ENCODE measurements at places on chromosomes 7 and 10. TPM values are rescaled to one million over a fixed set of nuclear protein-coding genes. Genes with fewer than 3 reads are reported as not detected.
A peak's percentile ranks its signal among the peaks of the same experiment; 100 is the strongest.

- H3K36me3 ChIP-seq, result no peaks in the 10 kb centered on the region
- no peak for DNase-seq
- no peak overlapping the region for H3K4me3 ChIP-seq
- H3K27ac ChIP-seq, result no peak overlapping the region
- no peaks in the 10 kb centered on the region for H3K27me3 ChIP-seq
Measured at GRCh38 chr7:143181349-143181748, 1.9 kb upstream of the TAS2R39 start.

DNA sequence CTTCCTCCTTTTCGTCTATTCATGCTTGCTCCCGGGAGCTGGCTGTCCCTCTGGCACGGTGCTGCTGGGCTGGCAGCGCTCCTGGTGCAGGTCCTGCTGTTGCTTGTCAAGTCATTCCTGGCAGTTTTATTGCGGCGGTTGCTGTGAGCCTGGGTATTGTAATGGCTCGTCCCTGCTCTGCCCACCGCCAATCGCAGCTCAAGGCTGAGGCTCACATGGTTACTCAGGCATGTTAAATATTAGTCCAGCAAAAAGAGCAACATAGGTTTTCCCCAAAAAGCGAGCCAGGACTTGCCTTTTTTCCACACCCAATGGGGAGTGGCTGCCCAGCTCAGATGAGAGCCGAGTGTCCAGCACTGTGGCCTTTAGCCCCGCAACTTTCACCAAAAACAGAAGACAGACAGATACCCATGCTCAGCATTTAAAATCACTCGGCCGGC is 492.9 kb upstream of the FOXK1 start:
- H3K36me3 ChIP-seq, result no peaks in the 10 kb centered on the region
- H3K27me3 ChIP-seq, result no peaks in the 10 kb centered on the region
- no peak overlapping the region for H3K4me3 ChIP-seq

DNA sequence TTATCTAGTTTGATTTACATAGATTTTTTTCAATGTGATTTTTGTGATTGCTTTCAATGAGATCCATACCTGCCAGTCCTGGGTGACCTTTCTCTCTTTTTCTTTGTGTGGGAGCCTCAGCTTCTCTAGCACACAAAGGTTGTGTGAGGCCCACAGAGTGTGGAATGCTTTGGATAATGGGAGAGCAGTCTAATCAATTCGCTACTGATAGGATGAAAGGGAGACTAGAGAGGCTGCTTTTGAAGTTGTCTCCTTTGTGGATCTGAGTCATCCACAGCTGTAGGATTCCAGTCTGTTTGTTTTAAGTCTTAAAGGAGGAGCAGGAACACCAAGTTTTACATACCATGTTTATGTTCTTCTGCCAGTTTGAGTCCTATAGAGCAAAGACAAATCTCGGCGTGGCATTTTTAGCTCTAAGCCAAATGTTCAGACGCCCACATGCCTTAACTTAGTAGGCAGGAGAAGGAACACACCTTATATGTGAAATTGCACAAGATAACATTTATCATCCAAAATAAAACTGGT is 330.0 kb downstream of the ARL4A start:
- DNase-seq, result no peak
- no peaks in the 10 kb centered on the region for H3K4me1 ChIP-seq
- H3K4me3 ChIP-seq, result no peak overlapping the region
- peaks cover 4% of the 10 kb centered on the region for H3K27me3 ChIP-seq
- no peaks in the 10 kb centered on the region for H3K36me3 ChIP-seq
- H3K27ac ChIP-seq, result no peak overlapping the region

DNA sequence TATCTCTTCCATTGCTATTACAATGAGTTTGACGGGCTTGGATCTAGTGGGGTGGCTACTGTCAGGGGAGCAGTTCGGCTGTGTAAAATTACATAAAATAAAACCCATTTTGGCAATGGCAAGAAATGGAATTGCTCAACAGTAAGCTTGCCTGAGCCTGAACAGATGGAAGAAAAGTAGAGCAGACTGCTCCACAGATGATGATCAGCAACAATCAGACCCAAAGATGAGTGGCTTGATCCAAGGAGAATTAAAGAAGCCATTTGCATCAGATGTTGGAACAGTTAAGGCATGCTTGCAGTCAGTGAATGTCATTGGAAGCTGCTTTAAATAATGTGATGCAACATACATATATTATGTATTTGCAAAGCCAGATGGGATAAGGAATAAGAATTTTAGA is 256.6 kb upstream of the SMIM30 start:
- no peak overlapping the region for H3K4me3 ChIP-seq
- H3K36me3 ChIP-seq, result no peaks in the 10 kb centered on the region
- H3K27ac ChIP-seq, result no peak overlapping the region
- H3K27me3 ChIP-seq, result no peaks in the 10 kb centered on the region
- DNase-seq, result no peak

DNA sequence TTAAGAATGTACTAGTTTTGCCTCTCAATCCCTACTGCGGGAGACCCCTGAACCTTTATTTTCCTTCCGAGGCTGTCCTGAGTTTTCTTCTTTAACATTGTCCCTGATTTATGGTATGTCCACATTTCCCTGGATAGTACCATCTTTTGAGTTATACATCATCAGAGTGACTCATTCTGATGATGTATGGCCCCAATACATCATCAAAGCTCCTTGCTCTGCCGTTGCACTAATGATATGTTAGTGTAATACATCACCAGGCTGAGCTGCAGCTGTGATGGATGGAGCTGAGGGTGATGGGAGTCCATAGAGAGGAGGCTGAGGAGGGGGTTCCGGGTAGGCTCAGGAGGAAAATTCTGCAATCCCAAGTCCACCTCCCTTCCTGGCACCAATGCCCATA is 986.5 kb downstream of the KCNMA1 start:
- no peak overlapping the region for H3K27ac ChIP-seq
- no peaks in the 10 kb centered on the region for H3K36me3 ChIP-seq
- no peak for DNase-seq
- no peak overlapping the region for H3K4me3 ChIP-seq
- no peaks in the 10 kb centered on the region for H3K4me1 ChIP-seq

DNA sequence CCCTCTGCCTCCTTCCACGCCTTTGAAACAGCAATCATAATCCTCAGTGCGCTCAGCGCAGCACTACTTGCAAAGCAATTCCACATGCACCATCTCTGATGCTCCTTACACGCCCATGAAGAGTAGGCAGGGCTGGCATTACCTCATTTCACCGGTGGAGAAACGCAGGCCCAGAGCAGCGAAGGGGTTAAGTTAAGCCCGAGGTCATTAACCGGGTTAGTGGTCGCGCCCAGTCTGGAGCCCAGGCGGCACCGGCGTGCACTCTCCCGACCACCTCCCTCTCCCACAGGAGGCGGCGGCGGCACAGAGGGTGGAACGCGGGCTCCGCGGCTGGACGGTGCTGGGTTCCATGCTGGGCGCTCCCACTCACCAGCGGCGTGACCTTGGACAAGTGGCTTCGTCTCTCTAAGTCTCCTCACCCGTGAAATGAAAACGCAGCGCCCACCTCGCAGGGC is 515 bp downstream of the FASTK start:
- peaks cover 12% of the 10 kb centered on the region for H3K36me3 ChIP-seq
- H3K27ac ChIP-seq, result peak overlapping the region; percentile 95
- peak; percentile 77 for DNase-seq
- peaks cover 25% of the 10 kb centered on the region for H3K4me1 ChIP-seq

GRCh38 chr7:82167558-82168314 is 275.8 kb downstream of the CACNA2D1 start:
- H3K4me1 ChIP-seq, result peaks cover 5% of the 10 kb centered on the region
- H3K36me3 ChIP-seq, result peaks cover 7% of the 10 kb centered on the region
- no peak for DNase-seq
- no peak overlapping the region for H3K27ac ChIP-seq
- no peak overlapping the region for H3K4me3 ChIP-seq
- no peaks in the 10 kb centered on the region for H3K27me3 ChIP-seq

- no peaks in the 10 kb centered on the region for H3K36me3 ChIP-seq
- no peak for DNase-seq
- peaks cover 33% of the 10 kb centered on the region for H3K4me1 ChIP-seq
Measured at GRCh38 chr10:48445932-48446331, 139.5 kb downstream of the MAPK8 start.

DNA sequence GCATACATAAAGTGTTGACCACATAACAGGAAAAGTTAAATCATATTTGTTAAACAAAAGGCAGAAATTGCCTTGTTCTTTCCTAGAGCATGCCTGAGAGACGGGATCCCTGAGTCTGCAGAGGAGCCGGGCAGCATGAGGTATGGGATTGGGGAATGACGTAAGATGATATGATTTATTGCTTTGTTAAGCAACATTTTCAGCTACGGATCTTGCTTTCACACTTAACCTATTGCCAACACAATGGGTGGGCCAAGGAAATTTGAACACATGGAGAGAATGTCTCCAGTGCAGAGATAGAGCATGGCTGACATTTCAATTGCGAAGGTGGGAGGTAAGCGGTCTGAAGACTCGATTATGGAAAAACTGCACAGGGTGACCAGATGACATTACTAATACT is 76.7 kb downstream of the EMX2 start:
- no peak overlapping the region for H3K27ac ChIP-seq
- DNase-seq, result no peak
- H3K36me3 ChIP-seq, result no peaks in the 10 kb centered on the region
- no peaks in the 10 kb centered on the region for H3K4me1 ChIP-seq

- no peak overlapping the region for H3K27ac ChIP-seq
- DNase-seq, result peak; percentile 26
Measured at GRCh38 chr10:11153766-11154165, 136.1 kb downstream of the CELF2 start.

THNSL1 gene
- polyA plus RNA-seq, result 1.9 TPM

GRCh38 chr10:116870949-116871348 is 21.6 kb downstream of the ENO4 start:
- no peaks in the 10 kb centered on the region for H3K4me1 ChIP-seq
- no peak overlapping the region for H3K4me3 ChIP-seq
- no peak for DNase-seq
- H3K27me3 ChIP-seq, result no peaks in the 10 kb centered on the region

GRCh38 chr10:68235581-68235980 is 3.7 kb upstream of the ATOH7 start:
- H3K27me3 ChIP-seq, result no peaks in the 10 kb centered on the region
- H3K36me3 ChIP-seq, result no peaks in the 10 kb centered on the region
- peak; percentile 32 for DNase-seq
- H3K4me3 ChIP-seq, result no peak overlapping the region

UCMA gene
- not detected for polyA plus RNA-seq

DNA sequence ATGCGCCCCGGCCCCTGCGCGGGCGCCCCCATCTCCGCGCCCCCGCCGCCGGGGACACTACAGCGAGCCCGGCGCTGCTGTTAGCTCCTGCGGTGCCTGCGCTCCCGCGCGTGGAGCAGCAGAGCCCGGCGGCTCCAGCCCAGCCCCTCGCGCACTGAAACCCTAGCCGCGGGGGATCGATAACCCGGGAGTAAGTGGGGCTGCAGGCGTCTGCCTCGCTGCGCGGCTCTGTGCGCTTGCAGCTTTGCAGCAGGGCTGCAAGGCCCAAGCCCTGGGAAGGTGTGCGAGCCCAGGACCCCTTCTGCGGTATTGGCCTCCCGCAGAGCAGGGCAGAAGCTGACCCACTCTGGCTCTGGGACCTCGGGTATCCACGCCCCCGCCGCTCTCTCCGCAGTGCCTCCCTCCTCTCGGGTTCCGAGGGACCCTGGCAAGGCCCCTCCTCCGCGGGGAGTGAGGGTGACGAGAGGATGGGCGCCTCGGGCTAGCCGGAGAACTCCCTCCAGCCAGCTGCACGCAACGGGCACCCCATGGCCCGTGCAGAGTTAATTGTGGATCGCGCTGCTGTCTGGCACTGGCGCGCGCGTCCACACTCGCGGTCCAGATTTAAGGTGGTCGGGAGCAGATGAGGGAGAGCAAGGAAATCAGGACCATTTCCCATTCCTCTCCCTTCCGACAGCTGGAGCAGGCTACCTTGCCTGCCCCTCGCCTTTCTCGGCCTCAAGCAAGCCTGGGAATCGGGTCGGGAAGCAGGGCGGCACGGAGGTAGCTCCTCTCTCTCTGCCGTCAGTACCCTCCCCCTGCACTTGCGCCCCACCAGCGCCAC is 2.1 kb downstream of the SHH start:
- H3K4me1 ChIP-seq, result no peaks in the 10 kb centered on the region
- peaks cover 96% of the 10 kb centered on the region for H3K27me3 ChIP-seq
- no peak overlapping the region for H3K27ac ChIP-seq
- no peak for DNase-seq

DNA sequence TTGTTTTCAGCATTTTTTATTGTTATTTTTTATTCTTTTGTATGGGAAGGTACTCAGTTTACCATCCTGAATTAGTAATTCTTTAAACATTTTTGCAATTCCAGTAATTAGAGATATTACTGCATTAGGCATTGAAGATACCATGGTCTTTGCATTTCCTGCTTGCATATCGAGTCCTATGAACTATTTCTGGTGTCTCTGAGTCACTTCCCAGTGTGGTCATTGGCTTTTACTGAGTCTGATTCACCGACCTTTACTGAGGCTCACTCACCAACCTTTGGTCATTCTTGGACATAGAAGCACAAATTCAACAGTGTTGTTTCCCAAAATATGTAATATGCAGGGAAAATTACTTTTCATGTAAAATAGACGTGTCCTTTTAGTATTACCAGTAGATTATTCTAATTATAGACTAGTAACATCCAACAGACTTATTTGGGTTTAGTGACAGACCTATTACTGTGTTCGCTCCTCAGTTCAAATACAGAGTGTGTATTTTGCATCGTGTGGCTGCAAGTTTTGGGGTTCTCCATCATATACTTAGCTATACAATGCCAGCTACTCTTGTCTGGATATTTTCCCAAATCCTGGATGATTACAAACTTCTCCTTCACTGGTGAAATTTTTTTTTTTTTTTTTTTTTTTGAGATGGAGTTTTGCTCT is 180.7 kb upstream of the PRSS1 start:
- no peaks in the 10 kb centered on the region for H3K36me3 ChIP-seq
- no peak overlapping the region for H3K4me3 ChIP-seq
- H3K27me3 ChIP-seq, result no peaks in the 10 kb centered on the region
- no peaks in the 10 kb centered on the region for H3K4me1 ChIP-seq
- no peak for DNase-seq
- peak overlapping the region; percentile 61 for H3K27ac ChIP-seq

CDCA7L gene
- 18.4 TPM for polyA plus RNA-seq

GRCh38 chr10:74949034-74949832 is 122.8 kb downstream of the KAT6B start:
- H3K27ac ChIP-seq, result peak overlapping the region; percentile 92
- H3K36me3 ChIP-seq, result no peaks in the 10 kb centered on the region
- no peak for DNase-seq
- H3K27me3 ChIP-seq, result no peaks in the 10 kb centered on the region

DNA sequence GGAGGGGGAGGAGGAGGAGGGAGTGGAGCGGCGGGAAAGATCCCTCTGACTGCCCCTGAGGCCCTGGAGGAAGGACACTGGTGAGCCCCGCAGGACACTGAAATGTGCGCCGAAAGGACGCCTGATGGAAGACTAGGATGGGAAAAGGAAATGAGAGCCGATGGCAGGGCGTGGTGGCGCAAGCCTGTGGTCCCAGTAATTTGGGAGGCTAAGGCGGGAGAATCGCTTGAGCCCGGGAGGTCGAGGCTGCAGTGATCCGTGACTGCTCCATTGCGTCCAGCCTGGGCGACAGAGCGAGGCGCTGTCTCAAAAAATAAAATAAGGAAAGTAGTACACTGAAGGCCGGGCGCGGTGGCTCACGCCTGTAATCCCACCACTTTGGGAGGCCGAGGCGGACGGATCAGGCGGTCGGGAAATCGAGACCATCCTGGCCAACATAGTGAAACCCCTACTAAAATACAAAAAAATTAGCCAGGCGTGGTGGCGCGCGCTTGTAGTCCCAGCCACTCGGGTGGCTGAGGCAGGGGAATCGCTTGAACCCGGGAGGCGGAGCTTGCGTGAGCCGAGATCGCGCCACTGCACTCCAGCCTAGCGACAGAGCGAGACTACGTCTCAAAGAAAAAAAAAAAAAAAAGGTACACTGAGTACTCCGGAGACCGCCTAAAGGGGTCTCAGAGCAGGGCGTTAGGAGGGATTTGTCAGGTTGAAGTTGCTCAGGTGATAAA is 561 bp upstream of the HNRNPF start:
- peak; percentile 46 for DNase-seq
- H3K36me3 ChIP-seq, result no peaks in the 10 kb centered on the region
- peak overlapping the region; percentile 81 for H3K27ac ChIP-seq
- no peaks in the 10 kb centered on the region for H3K27me3 ChIP-seq
- H3K4me3 ChIP-seq, result peak overlapping the region; percentile 86

Measured in SK-N-SH (cell line).